T follicular helper cell (primary cell): ENCODE measurements at places on chromosomes 2 and 18.

- no peak for DNase-seq
Observed at GRCh38 chr2:105384861-105385260, 14.0 kb downstream of the FHL2 start.

GRCh38 chr2:73350035-73350691 lies 35.5 kb upstream of the ALMS1 start:
- no peak for DNase-seq

DNA sequence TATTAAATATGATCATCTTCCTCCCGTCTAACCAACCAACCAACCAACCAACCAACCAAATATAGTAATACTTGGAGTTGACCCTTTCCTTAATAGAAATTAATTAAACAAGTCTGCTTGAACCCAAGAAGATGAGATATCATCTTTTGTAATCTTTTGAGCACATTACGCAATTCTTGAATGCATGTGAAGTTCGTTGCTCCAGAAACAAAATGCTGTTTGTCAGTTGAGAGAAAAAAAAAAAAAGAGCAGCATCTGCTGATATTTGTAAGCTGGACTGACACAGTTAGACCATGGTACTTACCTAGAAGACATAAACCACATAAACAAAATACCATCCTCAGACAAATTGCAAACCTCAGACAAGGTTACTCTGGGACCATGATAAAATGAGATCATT lies 9.2 kb upstream of the SERPINB2 start:
- DNase-seq: no peak

DNA sequence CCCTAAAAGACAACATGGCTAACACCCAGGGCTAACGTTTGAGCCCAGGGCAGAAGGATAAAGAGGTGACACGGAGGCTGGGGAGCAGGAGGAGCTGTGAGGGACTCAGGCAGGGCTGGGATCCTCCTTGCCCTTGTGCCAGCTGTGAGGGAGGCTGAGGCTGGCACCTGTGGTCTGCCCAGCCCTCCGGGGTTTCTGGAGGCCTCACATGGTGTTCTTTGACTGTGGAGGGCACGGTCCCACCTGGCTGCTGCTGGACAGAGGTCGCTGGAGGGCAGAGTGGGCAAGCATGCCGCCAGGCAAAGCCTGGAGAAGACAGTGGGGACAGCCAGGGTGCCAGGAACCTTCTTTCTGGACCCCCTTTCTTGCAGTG lies 26.8 kb upstream of the CNNM3 start:
- no peak for DNase-seq

DNA sequence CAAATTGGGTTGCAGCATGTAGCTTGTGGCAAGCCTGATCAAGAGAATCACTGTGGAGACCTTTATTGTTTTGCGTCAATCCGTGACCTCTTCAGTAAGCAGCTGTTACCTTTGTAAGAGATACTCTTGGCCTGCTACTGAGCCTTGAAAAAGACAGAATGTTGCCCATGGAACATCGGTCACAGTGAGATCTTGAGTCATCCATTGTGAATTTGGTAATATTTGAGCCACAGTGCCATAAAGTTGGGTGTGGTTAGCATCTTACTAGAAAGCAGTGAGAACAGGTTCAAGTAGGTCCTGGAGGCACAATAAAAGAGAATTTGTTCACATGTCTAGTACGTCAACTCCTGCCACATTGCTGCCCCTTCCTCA lies 12.7 kb upstream of the EFR3B start:
- no peak for DNase-seq

DNA sequence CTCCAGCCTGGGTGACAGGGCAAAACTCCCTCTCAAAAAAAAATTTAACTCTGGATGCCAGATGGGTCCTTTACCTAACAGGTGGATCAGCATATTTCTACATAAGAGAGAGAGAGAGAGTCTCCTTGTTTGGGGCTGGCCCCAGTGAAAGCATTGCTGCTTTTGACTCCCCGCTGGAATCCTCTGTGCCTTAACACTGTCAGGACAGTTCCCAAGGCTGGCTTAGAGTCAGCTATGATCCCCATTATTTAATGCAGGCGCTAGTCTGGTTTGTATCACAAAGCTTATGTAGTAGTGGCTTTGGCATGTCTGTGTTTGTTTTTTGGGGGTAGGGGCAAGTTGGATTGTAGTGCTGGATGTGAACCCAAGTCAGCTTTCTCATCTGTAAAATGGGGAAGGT lies 9.4 kb downstream of the INPP4A start:
- no peak for DNase-seq

- no peak for DNase-seq
Observed at GRCh38 chr18:62282188-62282629, 42.9 kb upstream of the TNFRSF11A start.

DNA sequence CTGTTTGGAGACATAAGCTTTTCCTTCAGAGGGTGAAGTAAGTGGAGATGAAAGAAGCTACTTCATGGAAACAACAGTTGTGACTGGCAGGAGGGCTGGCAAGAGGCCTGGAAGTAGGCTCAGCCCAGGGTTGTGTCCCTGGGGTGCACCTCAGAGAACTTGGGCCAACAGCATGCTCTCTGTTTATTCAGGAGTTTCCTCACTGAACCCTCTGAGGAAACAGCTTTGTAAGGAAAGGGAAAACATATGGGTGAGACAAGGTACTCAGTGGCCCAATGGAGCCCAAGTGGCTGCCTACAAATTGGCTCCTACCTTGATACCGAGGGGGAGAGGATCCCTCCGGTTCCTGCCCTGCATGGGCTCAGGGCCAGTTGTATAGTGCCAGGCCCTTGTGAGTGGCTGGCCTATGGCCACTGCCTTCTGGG lies 115.5 kb upstream of the ITGA6 start:
- no peak for DNase-seq

GRCh38 chr18:21450913-21451312 lies 149.6 kb downstream of the ESCO1 start:
- DNase-seq: no peak

DNA sequence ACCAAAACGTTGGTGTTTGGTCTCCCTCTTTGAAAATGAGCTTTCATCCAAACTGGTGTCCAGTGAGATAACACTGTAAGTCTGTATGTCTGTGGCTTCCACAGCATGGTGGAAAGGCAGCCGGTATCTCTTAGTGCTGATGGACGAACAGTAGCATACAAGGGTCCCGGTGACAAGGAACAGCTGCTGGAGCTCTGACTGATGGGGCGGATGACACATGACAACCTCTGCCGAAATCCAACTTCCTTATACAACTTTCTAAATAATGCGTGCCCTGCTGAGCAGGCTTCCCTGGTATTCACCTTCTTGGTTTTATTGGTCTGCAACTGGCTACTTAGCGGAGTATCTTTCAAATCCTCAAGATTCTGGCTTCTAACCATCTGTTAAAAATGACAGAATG lies 216.2 kb downstream of the SRBD1 start:
- DNase-seq: no peak

- DNase-seq: no peak
Observed at GRCh38 chr18:71442731-71443141, 1101.4 kb downstream of the CBLN2 start.

GRCh38 chr18:50454387-50454988 lies 79.6 kb downstream of the SKA1 start:
- DNase-seq: no peak

GRCh38 chr2:239948100-239948881 lies 76.9 kb downstream of the NDUFA10 start:
- no peak for DNase-seq

DNA sequence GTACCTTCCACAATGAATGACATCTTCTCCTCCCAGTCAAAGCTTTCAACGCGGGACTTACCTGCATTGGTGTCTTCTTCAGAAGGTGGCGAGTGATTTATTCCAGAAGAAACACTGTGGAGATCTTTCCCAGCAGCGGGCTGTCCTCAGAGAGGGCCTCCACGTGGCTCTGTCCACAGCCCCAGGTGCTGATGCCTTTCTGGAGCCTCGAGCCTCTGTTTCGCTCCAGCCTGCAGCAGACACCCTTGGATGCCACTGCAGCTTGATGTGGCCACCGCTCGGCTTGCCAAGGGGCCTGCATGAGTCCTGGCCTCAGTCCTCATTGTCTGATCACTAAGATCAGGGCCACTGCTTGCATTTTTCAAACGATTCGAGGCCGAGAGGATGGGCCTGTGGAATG lies 46.6 kb upstream of the GALR1 start:
- DNase-seq: no peak

DNA sequence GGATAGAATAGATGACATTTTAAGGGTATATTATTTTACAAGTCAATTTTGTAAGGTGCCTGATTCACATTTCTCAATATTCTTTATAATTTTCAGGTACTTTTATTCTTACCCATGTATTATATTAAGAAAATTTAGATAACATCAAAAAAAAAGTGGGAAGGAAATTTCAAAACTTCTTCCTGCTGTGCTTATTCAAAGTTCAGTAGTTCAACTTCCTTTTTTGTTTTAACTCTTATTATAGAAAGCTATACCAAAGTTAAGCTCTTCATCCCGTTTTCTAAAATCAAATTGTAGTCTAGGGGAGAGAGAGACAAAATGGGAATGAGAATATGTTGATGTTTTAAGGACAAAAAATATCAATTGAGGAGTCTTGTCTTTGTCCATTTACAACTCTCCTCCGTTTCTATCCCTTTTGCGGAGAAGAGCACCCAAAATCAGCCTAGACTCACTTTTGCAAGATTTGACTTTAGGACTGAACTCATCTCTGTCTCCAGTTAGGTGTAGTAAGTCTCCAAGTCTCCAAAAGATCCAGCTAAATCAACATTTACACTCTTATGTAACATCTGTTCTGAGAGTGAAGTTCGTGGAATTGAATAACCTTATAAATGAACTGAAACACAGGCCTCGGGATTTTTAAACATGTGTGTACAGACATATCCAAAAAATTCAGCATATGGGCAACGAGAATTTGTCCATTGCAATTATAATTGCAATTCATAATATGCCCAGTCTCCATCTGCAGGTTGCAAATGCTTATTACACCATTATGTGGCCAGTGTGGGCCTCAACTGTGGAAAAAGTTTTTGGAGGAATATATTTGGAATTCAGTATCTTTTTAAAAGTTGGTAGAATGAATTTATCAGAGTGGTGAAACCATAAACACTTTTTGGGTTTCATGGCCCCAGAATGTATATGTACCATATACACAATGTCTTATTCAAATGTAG lies 23.9 kb downstream of the FAM124B start:
- DNase-seq: no peak

DNA sequence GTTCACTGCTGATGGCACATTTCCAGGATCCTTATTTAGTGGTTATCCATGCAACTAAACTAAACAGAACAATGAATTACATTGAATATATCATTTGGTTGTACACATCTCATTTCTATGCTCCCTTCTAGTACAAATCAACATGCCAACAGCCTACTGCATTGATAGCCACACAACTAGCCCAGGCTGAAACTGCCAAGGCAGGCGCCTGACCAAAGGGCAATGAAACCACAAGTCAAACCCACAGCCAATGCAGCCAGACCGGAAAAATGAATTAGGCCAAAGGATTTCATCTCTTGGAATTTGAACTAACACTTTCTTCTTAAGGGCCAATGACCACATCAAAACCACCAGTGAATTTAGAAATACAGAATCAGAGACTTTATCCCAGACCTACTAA lies 196.4 kb downstream of the NOL4 start:
- no peak for DNase-seq

DNA sequence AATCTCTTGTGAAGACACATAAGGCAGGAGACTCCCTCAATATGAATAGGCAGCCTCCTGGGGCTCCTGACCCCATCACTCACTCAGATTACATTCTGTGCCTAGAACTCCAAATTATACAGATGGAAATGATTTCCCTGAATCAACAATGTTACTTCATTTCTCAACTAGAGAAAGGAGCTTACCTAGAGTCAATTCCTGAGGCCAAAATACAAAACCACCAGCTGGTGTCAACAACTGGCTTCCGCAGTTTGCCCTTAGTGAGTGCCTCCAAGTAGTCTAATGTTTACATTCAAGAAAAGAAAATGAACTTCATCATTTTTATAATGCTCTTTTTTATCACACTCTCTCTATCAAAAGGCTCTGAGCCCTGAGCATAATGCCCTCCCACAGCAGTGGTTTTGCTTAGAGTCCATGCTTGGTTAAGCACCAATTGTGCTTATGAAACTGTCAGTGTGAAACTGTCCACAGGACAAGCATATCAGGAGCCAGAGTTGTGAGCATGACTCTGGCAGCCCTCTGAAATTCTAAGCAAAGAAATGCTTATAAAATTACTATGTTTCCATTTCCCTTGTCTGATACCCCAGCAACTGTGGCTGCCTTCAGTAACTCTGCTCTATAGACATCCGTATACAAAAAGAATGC lies 305.7 kb upstream of the PKDCC start:
- no peak for DNase-seq

- no peak for DNase-seq
Observed at GRCh38 chr2:66478731-66479316, 43.9 kb downstream of the MEIS1 start.

DNA sequence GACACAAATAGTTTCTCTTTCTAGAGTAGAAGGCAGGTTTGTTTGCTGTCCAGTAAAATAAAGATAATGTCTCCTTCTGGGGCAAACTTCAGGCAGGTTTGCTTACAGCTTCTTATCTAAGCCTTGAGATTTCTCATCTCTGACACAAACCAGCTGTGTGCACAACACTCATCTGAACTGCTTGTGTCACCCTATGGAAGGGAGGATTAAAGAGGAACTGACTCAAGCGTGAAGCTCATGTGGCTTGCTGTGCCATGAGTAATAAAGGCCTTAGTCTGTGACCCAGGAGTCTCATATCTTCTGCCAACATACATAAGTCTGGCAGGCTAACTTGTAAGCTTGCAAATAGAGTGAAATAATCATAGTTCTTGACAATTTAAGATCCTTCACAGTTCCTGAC lies 24.2 kb upstream of the CPO start:
- DNase-seq: no peak

GRCh38 chr2:240413813-240414429 lies 21.5 kb upstream of the GPC1 start:
- no peak for DNase-seq

- DNase-seq: peak; percentile 1
Observed at GRCh38 chr2:24613154-24613814, 122.2 kb downstream of the NCOA1 start.

- DNase-seq: no peak
Observed at GRCh38 chr2:21361384-21361783, 237.6 kb downstream of the TDRD15 start.

DNA sequence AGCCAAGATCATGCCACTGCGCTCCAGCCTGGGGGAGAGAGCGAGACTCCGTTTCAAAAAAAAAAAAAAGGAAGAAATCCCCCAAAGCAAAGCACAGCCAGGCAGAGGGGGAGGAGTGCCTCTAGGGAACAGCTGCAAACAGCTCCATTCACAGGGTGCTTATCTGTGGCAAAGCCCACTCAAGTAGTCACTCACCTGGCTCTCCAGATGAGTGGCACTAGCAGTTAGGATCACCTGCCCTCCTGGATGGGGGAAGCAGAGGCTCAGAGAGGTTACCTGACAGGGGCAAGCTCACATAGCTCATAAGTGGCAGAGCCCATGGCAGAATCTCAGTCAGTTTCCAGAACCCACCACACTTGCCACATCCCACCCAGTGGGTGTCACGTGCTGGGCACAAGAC lies 30.3 kb downstream of the TFCP2L1 start:
- DNase-seq: no peak

GRCh38 chr2:118565301-118565700 lies 282.1 kb downstream of the EN1 start:
- no peak for DNase-seq
